ENCODE measurements at places on chromosomes 4 and X. TPM values are rescaled to one million over a fixed set of nuclear protein-coding genes. Genes with fewer than 3 reads are reported as not detected.

WNK3 gene
- total RNA-seq: 0.20 TPM

SPANXA1 gene
- total RNA-seq: not detected

FHDC1 gene
- total RNA-seq: 0.20 TPM

NAP1L3 gene
- total RNA-seq: 1.1 TPM

CXCL6 gene
- total RNA-seq: 0.59 TPM

CASK gene
- 24.6 TPM for total RNA-seq

GABRG1 gene
- total RNA-seq: not detected

S100P gene
- total RNA-seq: not detected

CACNA1F gene
- total RNA-seq: not detected

CXCL11 gene
- total RNA-seq: not detected

NEUROG2 gene
- total RNA-seq: not detected

VCX2 gene
- not detected for total RNA-seq

NIPAL1 gene
- total RNA-seq: under 0.01 TPM

FAM9A gene
- not detected for total RNA-seq

CXCL1 gene
- 46.7 TPM for total RNA-seq

COMMD8 gene
- 20.9 TPM for total RNA-seq

MAGEA9B gene
- total RNA-seq: not detected

SOX3 gene
- total RNA-seq: not detected

AMTN gene
- not detected for total RNA-seq

STOX2 gene
- 0.39 TPM for total RNA-seq

Data from subcutaneous preadipocyte (primary cell).